Nucleus accumbens (tissue), 56 donors: ENCODE measurements at places on chromosomes 13 and 19.
A peak's percentile ranks its signal among the peaks of the same experiment; 100 is the strongest.

DNA sequence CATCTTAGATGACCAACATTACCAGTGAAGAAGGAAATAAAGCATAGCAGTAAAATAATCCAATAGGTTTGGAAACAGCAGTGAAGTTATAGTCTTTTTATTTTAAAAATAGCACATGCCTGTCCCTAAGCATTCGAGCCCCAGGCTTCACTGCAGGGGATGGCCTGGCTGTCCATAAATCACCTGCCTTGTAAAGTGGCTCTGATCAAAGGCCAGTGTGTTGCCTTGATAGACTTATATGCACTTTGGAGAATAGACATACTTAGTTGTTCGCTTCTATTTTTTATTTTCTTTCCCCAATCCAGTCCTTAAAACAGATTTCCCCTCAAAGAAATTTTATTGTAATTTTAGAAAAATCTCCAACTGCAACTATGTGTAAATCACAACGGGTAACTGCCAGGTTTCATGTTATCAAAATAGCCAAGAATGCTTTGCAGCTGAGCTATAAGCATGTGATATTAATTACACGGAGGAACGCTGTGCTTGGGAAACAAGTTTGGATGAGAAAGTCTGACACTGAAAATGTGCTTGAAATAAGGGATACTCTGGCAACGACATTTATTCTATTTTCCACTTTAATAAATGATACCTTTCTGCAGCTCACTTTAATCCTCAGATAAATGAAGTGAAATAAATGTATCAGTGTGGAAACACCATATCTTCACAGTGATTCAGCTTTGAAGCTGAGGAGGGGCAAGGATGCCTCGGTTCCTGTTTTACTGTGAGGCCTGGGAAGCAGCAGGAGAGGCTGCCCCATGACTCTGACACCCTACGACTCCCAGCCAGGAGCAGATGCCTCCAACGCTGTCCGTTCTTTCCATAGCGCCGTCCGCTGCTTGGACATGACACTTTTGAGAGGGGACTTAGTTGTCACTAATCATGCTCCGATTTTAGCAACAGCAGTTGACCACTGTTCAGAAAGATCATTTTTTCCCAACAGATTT, 5.5 kb upstream of the METTL21C start:
- DNase-seq: no peak

DNA sequence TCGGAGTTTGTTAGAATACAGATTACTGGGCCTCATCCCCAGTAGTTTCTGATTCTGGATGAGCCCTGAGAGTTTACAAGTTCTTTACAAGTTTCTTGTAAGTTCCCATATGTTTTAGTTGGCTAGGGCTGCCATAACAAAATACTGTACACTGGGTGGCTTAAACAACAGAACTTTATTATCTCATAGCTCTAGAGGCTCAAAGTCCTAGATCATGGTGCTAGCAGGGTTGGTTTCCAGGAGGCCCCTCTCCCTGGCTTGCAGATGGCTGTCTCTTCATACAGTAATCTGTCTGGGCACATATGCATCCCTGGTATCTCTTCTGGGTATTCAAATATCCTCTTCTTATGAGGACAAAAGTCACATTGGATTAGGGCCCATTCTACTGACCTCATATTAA, 167.2 kb downstream of the KLF5 start:
- DNase-seq: no peak

DNA sequence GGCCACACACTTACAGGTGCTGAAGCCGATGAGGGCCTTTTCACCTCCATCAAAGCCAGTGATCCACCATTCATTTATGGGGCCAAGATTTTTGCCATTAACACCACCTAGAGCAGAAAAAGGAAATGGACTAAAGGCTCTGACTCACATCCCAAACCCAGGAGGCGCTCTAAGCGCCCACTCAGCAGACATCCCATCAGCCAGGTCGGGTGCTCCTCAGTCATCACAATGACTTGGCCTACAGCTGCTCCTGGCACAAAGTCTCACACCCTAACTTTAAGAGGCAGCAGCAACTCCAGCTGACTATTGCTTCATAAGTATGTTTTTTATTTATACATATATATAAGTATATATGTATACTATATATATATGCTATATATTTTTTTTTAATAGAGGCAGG, 36.1 kb upstream of the EIF3G start:
- DNase-seq: no peak

DNA sequence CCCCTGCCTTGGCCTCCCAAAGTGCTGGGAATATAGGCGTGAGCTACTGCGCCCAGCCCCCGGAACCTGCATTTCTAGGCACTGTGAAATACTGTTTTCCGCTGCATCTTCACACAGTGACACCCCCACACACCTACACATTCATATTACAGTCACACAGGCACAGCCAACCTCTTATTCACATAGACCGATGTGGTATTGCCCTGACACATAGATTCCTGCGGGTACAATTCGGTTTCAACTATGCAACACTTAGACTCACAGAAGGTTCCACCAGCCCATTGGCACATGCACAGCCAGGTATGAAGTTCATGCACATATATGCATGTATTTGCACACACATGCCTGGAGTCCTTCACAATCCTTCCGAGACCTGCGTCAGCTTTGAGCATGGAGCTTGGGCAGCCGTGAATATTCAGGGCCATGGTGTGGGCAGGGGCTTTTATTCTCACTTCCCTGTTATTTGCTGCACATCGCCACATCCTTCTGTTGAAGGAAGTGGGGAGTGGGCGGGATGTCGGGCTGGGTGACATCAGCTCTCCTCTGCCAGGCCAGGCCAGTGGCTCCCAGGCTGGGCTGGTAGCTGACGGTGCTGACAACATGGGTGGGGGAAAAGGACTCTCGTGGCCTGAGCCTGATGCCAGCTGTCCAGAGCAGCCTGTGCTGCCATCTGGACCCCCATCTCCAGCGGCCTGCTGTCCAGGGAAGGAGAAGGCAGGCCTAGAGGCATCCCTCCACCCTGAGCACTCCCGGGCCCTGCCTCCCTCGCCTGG, 5.4 kb upstream of the CDC37 start:
- peak; percentile 17 for DNase-seq

DNA sequence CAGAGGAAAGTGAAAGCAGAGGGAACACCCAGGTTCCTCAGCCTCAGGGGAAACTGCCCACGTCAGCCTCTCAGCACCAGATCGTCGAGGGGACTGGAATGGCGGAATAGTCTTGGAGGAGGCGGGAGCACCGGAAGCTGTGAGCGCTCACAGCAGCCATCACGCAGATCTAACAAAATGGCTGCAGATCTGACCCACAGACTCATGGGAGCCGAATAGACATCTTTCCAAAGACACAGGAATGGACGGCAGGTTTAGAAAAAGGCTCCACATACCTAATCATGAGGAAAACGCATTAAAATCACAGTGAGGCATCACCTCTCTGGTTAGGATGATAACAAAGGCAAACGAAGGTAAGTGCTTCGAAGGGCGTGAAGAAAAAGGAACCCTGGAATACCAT, 11.8 kb upstream of the LILRA2 start:
- no peak for DNase-seq

GRCh38 chr13:113080901-113081521, 24.6 kb upstream of the F7 start:
- DNase-seq: no peak
